H4 (cell line): ENCODE measurements at places on chromosomes 12 and 14.

DNA sequence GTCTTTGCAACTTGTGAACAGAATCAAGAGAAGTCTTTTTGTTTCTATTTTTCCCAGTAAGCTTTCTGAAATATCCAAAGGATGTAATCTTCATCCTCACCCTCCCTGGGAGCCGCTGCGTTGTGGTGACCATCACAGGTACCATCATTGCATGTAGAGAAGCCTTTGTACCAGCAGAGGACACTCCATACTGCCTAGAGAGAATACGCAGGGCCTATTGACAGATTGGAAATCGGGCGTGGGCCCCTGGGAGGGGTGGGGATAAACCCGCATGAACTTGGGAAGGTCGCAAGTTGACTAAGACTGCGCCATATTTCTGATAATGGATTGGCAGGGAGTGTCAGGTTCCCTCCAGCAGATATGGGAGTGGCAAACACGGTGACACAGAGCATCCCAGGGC is 12.7 kb downstream of the KRT1 start:
- DNase-seq, result no peak

GRCh38 chr12:29519585-29520182 is 22.2 kb upstream of the OVCH1 start:
- peak; percentile 35 for DNase-seq

GRCh38 chr14:64721391-64721791 is 17.2 kb downstream of the PLEKHG3 start:
- DNase-seq, result peak; percentile 96

DNA sequence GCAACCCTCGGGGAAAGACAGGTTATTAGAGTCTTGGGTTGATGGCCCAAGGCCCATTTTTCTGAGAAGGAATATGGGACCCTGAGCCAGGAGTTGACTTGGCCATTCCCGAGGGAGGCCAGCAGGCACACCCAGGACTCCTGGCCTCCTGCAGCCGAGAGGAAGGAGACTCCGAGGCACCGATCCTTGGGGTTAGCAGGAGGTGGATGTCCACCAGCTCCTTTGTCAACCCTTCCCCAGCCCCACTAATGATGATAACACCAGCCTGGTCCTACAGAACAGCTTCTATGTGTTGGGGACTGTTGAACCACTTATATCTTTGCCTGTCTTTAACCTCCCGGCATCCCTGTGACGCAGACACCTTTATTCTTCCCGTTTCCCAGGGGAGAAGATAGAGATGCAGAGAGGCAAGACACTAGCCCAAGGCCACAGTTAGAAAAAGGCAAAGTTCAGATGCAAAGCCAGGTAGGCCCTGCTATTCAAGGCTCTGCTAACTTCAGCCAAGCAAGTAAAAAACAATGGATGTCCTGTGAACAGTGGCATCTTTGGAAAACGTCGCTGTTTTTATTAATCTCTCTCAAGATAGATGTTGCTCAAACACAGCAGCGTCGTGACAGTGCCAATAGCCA is 767.3 kb upstream of the TBX3 start:
- DNase-seq, result no peak

- DNase-seq, result no peak
Observed at GRCh38 chr14:71237556-71237955, 330.3 kb downstream of the PCNX1 start.

GRCh38 chr12:122104844-122105243 is 26.3 kb downstream of the MLXIP start:
- no peak for DNase-seq

DNA sequence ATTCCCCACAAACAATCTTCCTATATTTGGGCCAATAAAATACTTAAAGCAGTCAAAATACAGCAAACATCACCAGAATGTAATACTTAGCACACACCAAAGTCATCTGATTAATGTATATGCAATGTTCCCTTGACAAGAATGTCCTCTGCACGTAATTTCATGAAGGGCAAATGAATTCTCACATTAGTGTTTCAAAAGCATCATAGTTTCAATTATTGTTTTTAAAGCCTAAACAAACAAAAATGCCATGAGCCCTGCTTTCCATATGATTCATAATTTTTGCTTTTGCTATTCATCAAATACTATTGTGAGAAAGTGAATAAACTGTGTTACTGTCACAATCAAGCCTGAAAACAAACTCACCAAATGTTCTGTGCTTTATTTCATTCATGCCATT is 156.0 kb downstream of the EPS8 start:
- no peak for DNase-seq

DNA sequence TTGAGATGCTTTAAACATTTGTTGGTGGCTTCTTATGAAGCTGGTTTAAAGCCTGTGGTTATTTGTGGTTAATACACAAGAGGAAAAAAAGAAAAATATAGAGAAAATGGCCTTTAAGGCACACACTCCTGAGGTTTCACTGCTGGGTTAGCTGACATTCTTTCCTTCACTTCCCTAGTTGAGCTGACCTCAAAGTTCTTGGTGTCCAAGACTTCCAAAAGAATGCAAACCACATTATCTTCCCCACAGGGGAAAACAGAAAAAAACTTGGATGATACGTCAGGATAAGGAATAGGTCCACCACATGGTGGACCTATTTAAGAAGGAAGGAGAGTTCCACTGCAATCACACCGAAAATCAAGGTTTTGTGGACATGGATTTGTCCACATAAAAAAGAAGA is 94.3 kb downstream of the SLC25A21 start:
- peak; percentile 73 for DNase-seq
